ENCODE measurements at places on chromosomes 1 and 21.
A peak's percentile ranks its signal among the peaks of the same experiment; 100 is the strongest.

GRCh38 chr1:110040548-110040947 lies 6.1 kb downstream of the STRIP1 start:
- DNase-seq: no peak

DNA sequence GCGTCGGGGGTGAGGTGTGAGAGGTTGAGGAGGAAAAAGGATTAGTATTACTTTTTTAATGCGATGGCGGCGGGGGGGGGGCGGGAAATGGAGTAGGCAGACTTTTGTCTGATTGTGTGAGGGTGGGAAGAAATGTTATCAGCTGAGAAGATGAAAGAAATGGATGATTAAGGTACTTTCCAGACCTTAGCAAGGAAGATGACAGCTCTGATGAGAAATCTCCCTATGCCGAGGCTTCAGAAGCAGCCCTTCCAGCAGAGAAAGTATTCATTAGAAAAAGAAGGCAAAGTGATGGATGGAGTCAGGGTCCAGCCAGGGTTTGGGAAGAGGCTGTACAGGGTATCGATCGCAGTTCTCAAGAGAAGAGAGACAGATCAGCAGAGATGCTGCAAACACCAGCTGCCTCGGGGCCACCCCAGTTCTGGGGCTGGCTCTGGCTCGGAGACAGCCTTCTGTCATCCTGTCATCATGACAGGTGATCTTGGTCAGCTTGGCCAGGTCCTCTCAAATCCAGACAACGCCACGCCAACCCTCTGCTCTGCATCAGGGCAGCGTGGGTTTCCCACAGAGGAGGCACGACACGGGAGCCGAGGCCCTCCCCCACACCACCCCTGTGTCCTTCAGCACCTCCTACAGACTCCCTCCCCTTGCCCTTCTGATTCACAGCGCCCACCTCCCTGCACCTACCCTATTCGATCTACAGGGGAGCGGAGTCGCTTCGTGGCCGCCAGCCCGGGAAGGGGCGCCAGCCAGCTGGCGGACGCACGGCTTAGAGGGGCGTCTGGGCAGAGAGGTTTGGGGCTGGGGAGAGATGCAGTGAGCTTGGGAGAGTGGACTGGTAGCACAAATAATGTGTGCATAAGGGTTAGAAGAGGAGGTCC lies 674 bp upstream of the ATXN7L2 start:
- peak; percentile 89 for DNase-seq

DNA sequence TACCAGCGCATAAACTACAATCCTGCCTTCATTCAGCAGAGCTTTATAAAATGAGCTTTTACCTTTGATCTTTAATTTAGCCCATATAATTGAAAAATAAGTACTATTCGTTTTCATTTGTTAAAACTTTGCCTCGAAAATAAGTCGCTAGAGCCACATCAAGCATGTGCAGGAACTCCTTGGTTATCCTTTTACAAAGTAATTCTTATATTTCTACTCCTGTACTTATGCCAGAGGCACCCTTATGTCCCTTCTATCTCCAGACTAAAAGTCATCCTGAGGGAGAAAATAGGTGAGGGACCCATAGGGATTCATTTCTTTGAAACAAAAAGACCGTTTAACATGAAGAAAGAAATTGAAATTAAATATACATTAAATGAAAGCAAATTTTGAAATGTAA lies 278.2 kb upstream of the C1orf105 start:
- no peak for DNase-seq

DNA sequence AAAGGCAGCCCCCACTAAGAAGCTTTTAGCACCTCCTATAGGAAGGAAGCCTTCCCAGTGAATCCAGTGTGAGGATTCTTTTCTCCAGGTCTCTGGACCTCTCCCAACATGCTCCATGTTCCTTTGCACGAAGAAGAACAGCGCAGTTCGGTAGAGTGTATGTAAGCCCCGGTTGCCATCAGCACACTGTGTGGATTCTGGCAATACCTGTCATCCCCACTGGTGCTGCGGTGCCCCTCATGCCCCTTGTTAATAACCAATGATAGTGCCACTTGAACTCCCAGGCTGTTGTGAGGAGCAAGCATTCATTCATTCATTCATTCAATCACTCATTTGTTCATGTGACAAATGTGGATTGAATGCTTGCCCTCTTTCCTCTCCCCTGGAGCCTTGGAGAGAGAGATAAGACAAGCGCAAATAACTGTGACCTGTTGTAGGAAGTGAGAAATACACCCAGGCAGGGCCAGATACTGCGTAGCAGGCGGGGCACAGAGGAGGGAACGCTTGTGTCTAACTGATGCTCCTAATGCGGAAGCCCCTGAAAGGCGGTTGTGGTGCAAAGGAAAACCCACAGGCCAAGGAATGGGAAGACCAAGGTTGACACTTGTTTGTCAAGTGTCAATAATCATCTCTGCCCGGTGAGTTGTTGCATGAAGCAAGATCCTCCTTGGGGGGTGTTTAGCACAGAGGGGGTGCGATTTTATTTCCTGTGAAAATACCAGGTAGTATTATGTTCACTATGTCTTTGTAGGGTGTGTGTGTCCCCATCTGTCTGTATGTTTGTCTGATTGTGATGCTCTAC lies 9.8 kb downstream of the LGR6 start:
- DNase-seq: no peak

DNA sequence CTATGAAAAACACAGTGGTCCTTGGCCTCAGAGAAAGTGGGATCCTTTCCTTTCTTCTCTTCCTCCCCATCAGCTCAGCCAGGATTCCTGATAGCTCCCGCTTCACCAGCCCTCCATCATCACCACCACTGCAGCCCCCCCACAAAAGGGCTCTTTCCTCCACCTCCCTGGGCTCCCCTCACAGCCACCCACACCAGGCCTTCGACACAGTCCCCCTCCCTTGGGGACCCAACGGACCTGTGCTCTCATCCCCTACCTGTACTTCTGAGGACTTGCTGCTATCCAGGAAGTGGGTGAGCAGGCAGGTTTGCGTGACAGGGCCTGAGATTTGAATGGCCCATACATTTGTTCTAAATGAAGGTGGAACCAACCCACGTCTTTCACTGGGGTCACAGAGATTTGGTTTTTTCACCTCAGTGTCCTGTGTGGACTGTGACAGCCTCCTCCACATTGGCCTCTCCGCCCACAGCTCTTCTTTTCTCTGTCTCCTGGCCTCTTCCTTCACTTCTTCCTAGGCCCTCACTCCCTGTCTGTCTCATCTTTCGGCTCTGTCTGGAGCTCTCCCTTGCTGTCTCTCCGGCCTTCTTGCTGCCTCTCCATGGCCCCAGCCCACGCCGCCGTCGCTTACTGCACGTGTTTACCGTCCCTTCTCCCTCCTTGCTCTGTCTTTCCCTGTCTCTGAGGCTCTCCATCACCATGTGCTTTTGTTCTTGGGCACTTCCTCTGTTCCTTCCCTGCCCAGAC lies 238.6 kb downstream of the FOXD2 start:
- DNase-seq: no peak

- DNase-seq: peak; percentile 97
Observed at GRCh38 chr1:205493241-205494085, 11.0 kb upstream of the CDK18 start.

GRCh38 chr1:77068013-77068412 lies 151.2 kb downstream of the PIGK start:
- no peak for DNase-seq

DNA sequence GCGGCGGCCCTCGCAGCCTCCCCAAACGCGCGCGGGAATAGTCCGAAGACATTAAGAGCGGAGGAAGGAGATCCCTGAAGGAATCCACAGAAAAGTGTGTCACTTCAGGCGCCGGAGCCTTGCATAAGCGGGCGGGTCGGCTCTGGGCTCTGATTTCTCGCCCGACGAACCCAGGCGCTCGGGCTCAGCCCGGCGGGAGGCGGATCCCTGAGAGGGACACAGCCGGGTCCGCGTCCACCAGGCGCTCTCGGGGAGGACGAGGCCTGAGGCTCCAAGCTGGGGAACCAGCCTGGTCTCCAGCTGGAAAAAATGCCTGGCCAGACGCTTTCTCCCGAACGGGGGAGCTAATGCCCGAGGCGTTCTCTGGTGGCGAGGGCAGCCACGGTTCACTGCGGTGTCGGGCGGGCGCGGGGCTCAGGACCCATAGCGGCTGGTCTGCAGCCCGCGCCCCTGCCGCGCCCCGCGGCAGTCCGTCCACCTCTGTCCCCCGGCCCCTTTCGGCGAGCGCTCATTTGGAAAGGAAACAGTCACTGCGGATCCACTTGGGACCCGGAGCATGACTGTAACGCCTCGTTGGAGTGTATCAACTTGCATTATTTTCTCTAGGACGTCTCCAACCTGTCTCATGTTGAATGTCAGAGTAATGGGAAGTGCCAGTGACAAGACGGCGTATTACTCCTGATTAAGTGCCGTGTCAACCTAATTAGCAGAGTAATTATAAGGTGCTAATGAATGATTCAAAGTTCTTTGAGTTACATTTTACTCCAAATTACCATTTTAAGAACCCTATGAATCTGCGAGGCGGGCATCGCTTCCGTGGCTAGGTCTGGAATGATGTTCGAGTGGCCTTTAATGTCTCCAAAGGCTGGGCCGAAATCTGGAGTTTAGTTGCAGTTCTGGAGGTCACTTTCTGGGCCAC lies 1.6 kb upstream of the BARHL2 start:
- DNase-seq: peak; percentile 78

- DNase-seq: no peak
Observed at GRCh38 chr1:21337928-21338572, 47.8 kb upstream of the ECE1 start.

DNA sequence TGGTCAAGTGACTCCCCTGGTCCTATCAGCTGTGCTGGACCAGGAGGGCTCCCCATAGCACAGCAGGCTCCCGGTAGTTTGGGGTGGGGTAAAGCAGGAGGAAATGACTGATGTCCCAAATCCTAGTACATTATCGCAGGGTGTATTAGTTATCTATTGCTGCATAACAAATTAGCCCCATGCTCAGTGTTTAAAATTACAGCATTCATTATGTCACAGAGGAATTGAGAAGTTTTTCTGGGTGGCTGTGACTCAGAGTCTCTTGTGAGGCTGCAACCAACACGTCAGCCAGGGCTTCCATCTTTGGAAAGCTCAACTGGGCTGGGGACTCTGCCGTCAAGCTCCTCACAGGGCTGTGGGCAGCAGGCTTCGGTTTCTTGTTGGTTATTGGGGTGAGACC lies 34.3 kb upstream of the LAPTM5 start:
- DNase-seq: no peak

DNA sequence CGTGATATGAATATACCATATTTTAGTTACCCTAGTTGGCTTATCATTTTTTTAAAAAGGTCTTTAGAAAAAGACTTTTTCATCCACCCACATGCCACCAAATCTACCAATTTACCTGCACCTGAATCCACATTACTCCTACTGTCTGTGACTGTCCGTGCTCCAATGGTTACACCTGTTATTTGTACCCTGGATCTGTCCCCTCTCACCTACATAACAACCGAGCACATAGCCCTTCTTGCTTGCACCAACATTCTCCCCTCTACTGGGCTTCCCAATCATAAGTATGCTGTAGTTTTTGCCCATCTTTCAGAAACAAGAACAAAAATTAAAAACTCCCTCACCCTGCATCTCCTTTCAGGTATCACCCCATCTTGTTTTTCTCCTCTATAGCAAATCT lies 17.6 kb downstream of the SOD1 start:
- no peak for DNase-seq

GRCh38 chr1:72693376-72693775 lies 411.0 kb upstream of the NEGR1 start:
- no peak for DNase-seq

GRCh38 chr1:117735045-117735992 lies 129.5 kb downstream of the TENT5C start:
- peak; percentile 71 for DNase-seq

DNA sequence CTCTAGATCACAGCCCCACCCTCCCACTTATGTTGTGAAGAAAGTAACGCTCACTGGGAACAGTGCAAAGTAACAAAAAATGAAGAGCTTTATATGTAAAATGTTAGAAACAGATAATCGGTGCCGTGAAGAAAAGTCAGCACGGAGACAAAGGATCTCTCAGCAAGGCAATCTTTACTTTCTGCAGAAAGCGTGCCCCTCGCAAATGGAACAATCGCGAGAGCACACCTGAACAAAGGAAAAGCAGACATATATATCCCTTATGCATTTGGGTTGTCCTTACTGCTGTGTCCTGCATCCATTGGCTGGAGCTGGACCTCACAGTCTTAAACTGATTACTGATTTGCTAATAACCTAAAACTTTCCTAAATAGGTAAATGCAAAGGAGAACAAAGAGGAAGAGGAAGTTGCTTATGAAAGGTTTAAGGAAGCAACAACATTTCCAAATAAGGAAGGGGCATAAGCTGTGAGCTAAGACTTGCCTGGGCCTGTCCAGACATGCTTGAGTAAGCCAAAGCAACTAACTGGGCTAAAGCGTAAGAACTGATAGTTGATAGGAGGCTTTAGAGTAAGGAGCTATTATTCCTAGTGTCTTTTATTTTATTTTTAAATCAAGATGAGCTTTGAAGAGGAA lies 89.7 kb downstream of the GTF2B start:
- no peak for DNase-seq

GRCh38 chr1:204863730-204864129 lies 6.9 kb upstream of the NFASC start:
- no peak for DNase-seq

DNA sequence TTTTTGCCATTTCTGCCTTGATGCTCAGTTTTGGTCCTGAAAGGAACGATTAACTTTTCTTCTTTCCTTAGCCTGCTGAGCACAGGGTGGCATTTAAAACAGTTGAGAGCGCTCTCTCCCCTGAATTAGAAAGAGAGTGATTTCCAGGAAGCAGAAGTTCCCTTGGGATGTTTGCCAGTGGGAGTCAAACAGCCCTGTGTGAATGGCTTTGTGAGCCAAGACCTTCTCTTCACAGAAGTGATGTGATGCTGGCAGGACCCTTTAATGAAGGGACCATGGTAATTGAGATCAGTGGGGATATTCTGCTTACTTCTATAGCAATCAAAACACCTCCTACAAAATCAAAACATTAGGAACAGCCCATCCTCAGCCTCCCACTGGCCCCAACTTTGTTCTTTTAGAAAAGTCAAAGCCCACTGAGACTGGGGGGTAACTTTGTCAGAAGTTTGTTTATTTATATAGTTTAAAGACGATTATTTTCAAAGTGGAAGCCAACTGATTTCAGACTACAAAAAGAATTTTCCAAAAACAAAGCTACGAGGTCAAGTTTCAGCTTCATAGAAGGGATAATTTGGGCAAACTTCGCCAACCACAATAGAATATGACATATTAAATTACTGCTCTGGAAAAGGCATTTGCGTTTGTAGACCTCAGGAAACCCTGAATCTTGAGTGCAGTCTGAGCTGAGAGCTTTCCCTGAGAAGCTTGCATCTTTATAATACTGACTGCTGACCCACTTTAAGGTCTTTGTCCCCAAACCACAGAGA lies 122.7 kb downstream of the GABPA start:
- DNase-seq: no peak

GRCh38 chr1:168112673-168113305 lies 23.9 kb downstream of the GPR161 start:
- DNase-seq: peak; percentile 87

GRCh38 chr1:217040711-217041455 lies 317.7 kb upstream of the ESRRG start:
- DNase-seq: no peak

DNA sequence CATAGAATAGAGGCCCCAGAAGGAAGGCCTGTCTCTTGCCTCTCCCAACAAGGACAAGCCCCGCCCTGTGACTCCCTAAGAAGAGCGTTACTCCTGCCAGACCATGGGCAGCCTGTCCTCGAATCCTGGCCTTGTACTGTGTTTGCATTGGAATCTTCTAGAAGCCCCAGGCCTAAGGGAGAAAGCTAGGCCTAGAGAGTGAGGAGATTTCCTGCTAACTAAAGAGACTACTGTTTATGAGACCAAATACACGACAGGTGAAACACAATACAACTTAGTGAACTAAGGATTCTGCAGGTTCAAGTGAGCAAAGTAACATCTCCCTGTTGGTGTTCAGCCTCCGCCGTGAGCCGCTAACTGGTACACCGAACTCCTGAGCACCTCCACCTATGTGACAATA lies 62.7 kb downstream of the SYF2 start:
- no peak for DNase-seq

- peak; percentile 50 for DNase-seq
Observed at GRCh38 chr1:155011437-155012025, 8.9 kb downstream of the ZBTB7B start.
